Stimulated activated CD8-positive, alpha-beta memory T cell treated with anti-CD3 and anti-CD28 coated beads, Interleukin-15, amount 100 ng/mL, for 24 hours (primary cell): ENCODE measurements at places on chromosomes 7 and 10.

GRCh38 chr7:107725138-107725740 is 18.7 kb upstream of the CBLL1 start:
- no peak for DNase-seq

GRCh38 chr7:42167206-42167605 is 69.8 kb downstream of the GLI3 start:
- no peak for DNase-seq

- DNase-seq: no peak
These were observed 77.5 kb upstream of the INSIG1 start for GRCh38 chr7:155219947-155220769.

GRCh38 chr10:31358688-31359330 is 39.8 kb downstream of the ZEB1 start:
- no peak for DNase-seq

- no peak for DNase-seq
These were observed 205.8 kb upstream of the GRB10 start for GRCh38 chr7:50988465-50988864.

DNA sequence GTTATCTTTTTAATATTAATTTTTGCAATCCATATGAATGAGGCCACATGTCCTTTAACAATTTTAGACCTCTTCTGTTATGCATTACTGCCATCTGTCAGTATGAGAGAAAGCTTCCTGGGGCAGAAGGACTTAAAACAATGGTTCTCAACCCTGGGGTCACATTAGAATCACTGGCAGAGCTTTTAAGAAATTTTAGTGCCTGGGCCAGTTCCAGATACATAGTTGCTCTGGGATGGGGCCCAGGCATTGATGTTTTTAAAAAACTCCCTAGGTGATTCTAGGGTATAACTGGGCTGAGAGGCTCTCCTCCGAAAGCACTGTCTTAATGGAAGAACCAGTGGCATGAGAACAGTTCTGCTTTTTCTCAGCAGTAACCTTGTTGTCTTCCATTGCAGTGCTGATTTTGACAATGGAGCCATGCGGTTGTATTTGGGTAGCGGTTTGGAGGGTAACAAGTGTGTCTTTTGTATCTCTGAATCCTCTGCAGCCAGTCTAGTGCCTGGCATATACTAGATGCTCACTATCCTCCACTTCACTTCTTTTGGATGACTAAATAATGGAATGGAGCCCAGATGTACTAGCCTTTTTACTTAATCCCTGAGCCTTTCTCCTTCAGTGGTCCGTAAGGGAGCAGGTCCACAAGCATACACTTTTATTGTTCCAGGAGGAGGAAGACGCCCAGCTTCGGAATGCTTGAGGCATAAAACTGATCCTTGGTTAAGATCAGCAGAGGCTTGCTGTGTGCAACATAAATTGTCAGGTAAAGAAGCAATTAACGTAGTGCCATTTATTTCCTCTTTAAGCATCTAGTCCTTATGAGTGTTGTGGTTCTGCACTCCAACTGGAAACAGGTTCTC is 227.1 kb downstream of the AUTS2 start:
- DNase-seq: no peak

DNA sequence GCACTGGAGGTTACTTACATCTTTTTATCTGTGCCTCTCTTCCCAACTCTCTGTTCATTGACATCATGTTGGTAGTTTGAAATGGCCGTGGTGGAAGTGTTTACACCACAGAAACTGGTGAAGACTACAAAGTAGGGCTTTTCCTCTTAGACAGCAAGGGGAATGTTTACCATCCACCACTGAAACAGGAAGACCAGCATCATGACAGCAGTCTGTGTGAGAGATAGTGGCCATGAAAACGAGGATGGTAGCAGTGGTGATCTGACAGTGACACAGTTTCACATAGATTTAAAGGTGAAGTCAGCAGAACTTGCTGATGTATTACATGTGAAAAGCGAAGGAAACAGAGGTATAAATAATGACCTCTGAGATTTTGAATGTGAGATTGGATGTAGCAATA is 115.7 kb downstream of the CCDC71L start:
- DNase-seq: no peak

- no peak for DNase-seq
These were observed 56.7 kb downstream of the BMPR1A start for GRCh38 chr10:86813101-86813500.

DNA sequence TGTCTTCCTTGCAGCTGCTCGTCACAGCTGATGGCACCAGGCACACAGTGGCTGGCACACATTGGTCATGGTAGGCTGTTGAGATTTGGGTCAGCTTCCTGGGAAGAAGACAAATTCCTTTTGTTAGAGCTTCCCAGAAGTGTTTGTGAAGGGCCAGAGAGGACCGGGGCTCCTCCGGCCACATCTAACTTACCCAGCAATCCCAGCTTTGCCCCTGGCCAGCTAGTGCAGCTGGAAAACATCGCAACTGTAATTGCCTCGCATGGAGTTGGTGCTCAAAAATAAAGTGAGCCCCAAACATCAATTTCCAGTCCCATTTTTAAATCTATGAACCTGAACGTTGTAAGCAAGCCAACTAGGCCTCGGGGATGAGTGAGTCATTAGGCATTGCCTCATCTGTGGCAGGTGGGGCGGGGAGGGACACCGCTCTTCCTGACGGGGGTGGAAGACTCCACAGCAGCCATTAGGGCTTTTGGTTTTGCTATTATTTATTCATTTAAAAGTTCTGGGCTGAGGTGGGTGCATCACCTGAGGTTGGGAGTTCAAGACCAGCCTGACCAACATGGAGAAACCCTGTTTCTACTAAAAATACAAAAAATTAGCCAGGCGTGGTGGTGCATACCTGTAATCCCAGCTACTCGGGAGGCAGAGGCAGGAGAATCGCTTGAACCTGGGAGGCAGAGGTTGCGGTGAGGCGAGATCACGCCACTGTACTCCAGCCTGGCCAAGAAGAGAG is 12.4 kb downstream of the CPA5 start:
- DNase-seq: no peak

- DNase-seq: no peak
These were observed 135.0 kb downstream of the RALA start for GRCh38 chr7:39758234-39758970.

- DNase-seq: no peak
These were observed 70.0 kb downstream of the MINDY4 start for GRCh38 chr7:30841025-30841735.

GRCh38 chr7:148391591-148391990 is 199.0 kb upstream of the C7orf33 start:
- no peak for DNase-seq

GRCh38 chr10:86440874-86441843 is 74.6 kb upstream of the GRID1 start:
- DNase-seq: no peak

GRCh38 chr7:150727381-150727780 is 9.8 kb upstream of the GIMAP5 start:
- no peak for DNase-seq

DNA sequence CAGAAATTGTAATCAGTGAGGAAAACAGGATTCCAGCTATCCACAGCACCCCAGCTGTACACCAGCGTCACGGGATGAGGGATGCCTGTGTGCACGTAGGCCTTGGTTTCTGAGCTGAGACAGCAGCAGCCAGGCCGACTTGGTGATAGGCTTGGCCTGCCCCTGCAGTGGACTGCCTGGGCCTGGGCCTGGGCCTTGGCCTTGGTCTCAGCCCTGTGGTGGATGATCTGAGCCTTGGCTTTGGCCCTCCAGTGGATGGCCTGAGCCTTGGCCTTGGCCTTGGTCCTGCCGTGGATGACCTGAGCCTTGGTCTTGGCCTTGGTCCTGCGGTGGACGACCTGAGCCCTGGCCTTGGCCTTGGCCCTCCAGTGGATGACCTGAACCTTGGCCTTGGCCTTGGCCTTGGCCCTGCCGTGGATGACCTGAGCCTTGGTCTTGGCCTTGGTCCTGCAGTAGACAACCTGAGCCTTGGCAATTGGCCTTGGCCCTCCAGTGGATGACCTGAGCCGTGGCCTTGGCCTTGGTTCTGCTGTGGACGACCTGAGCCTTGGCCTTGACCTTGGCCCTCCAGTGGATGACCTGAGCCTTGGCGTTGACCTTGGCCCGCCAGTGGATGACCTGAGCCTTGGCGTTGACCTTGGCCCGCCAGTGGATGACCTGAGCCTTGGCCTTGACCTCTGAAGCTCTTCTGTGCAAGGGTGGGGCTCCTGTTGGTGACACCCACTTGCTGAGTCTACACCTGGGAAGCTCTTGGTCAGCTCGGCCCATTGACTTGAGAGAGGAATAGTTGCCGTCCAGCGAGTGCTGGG is 93.8 kb downstream of the CUX1 start:
- DNase-seq: no peak

GRCh38 chr10:43479275-43479674 is 42.4 kb downstream of the ZNF487 start:
- no peak for DNase-seq

DNA sequence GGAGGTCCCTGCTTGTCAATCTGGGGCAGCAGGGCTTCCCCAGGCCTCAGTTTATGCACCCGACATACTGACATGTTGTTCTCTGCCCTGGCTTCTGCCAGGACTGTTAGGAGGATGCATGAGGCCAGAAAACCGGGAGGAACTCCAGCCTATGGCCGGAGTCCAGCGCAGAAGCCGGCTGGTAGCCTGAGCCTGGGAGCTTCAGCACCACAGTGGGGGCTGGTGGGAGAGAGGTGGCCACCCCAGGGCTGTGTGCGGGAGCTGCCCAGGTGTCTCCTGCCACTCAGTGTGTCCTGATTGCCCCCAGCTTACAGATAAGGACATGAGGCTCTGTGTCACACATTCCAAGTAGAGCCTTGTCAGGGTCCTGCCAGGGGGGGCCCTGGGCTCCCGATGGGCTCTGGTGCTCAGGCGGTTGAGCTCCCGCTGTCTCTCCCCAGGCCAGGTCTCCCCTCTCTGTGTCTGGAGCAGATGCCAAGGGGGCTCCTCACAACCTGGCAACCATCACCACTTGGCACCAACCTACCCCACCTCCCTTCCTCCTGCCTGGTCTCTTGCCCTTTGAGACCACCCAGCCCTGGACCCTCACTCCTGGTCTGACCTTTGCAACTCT is 32.3 kb downstream of the PPIF start:
- DNase-seq: no peak

GRCh38 chr7:116582806-116583444 is 58.1 kb downstream of the CAV1 start:
- DNase-seq: no peak

DNA sequence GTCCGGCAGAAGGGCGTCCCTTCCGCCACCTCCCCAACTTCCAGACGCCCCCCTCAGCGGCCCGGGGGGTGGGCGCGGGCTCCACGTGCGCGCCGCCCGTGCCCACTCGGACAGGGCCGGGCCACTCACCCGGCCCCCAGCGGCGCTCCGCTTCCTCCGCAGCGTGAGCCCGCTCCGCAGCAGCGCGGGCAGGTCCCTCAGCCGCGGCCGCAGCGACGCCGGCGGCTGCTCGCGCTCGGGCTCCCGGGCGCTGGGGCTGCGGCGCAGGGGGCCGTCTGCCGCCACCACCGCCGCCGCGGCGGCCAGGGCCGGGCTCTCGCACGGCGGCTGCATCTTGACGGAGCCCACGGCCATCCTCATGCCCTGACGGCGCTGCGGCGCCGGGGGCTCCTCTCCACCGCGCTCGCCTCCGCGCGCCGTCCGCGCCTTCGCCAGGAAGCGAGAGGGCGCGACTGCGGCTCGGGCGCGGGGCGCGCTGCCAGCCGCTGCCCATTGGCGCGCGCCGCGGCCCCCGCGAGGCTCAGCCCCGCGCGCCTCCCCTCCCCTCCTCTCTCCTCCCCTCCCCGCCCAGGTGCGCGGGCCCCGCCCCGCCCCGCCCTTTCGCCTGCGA is at the start of gene RAPGEF5:
RAPGEF5 (minus strand) TSS at position 454 of the 610 bp plus-strand sequence; CDS start at position 360, 94 bp downstream.
- no peak for DNase-seq

- no peak for DNase-seq
These were observed 118.8 kb downstream of the IQUB start for GRCh38 chr7:123415625-123416024.
